Stimulated activated CD4-positive, alpha-beta T cell treated with anti-CD3 and anti-CD28 coated beads, Interleukin-1b, Interleukin-23, amount 100 ng/mL, for 1 hour (primary cell): ENCODE measurements at places on chromosomes 7 and 10.

DNA sequence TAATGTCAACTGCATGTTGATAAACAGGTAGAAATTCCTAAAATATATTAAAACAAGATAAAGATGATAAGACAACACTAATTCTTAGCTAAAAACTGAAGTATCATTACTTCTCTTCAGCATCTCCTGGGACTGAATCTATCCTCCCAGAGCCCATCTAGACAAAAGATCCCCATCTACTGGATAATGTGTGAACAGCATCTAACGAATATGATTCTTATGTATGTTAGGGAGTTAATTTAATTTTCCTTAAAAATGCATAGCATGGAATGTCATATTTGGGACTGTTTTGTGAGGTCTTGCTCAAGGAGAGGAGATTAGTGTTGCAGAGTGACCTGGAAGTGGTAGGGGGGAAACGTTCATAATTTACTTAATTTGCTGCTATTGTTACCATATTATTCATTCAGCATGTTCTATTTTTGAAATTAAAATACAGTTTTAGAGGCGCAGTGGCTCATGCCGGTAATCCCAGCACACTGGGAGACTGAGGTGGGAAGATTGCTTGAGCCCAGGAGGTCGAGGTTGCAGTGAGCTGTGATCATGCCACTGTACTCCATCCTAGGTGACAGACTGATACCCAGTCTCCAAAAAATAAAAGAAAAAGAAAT is 305.1 kb upstream of the CSTF2T start:
- no peak for DNase-seq

GRCh38 chr7:17546592-17546991 is 248.1 kb downstream of the AHR start:
- DNase-seq = no peak

- DNase-seq = no peak
These were observed 127.6 kb downstream of the DLG5 start for GRCh38 chr10:77798940-77799339.

- DNase-seq = no peak
These were observed 50.5 kb downstream of the PODXL start for GRCh38 chr7:131505636-131506557.

GRCh38 chr10:116353817-116354216 is 29.6 kb downstream of the CCDC172 start:
- no peak for DNase-seq

GRCh38 chr10:15236340-15236739 is 67.8 kb upstream of the NMT2 start:
- DNase-seq = no peak

GRCh38 chr7:155414547-155415492 is 43.1 kb upstream of the EN2 start:
- no peak for DNase-seq
